ENCODE measurements at places on chromosomes 16 and 17. TPM values are rescaled to one million over a fixed set of nuclear protein-coding genes. Genes with fewer than 3 reads are reported as not detected.

Gene NLRC3
- total RNA-seq = 0.97 TPM

Gene C16orf82
- total RNA-seq = not detected

Gene CCL2
- total RNA-seq = 237 TPM

Gene NT5C
- total RNA-seq = 29.6 TPM

- DNase-seq = no peak
These were observed 13.9 kb upstream of the GINS3 start for GRCh38 chr16:58378401-58378800.

- DNase-seq = no peak
These were observed 26.0 kb downstream of the TMEM204 start for GRCh38 chr16:1559446-1559975.

- no peak for DNase-seq
These were observed 20.4 kb downstream of the COTL1 start for GRCh38 chr16:84597528-84597896.

- DNase-seq = no peak
These were observed 108.1 kb downstream of the STX8 start for GRCh38 chr17:9467518-9467917.

- DNase-seq = no peak
These were observed 89.1 kb upstream of the NOL11 start for GRCh38 chr17:67628580-67629013.

GRCh38 chr16:12229759-12230594, 253.4 kb downstream of the SNX29 start:
- no peak for DNase-seq

DNA sequence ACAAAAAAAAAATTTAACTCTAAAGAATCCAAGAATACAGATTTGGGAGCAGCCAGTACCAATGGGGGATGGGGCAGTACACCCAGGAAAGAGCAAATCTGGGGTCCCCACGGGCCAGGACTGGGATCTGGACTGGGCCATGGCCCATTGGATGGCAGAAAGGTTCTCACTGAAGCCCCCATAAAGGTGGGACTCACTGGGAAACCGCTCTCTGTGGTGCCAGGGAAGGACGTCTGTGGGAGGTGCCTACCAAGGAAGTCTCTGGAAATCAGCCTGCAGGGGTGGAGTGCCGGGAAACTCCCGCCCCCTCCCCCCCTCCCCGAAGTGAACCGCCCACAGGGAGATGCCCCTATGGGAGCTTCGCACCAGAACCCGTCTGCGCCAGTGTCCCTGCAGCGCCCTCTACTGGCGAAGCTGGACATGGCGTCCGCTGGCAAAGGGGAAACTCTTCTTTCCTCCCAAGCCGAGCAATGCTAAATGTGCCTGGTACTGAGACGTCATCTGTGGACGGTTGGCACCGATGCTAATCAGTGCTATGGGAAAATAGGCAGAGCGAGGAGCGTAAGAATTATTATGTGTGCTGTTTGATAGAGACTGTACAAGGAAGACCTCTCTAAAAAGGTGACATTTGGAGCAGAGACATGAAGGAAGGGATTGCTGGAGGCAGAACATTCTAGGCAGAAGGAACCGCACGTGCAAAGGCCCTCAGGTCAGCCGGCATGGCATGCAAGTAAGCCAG, 671.1 kb downstream of the WWOX start:
- DNase-seq = peak; percentile 90

DNA sequence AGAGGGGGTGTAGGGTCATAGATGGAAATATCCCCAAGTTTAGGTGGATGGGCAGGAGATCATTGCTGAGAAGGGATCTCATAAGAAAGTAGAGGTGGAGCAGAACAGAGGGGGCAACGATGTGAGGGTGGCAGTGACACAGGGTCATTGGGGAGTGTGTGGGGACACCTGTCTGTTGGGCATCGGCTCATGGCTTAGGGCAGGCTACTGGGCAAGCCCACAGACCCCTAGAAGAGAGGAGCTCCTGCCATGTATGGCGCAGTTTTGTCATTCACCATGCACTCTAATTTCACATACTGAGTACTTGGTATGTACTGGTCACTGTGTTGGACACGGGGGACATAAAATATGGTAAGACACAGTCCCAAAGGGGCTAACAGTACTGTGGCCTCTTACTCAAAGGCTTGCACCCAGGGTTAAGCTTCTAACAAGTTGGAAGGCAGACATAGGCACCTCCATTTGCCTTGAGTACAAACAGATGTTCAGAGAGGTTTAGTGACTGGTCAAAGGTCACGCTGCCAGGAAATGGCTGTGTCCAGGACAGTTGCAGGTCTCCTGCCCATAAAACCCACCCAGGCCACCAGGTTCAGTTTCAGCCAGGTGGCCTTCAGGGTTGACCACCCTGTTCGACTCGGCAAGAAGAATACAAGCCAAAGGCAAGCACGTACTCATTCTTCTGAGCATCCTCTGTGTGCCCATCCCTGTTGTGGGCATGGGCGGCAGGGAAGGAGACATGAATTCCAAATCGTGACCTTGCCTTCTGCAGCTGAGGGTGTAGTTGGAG, 580.2 kb downstream of the KCNJ18 start:
- peak; percentile 40 for DNase-seq

DNA sequence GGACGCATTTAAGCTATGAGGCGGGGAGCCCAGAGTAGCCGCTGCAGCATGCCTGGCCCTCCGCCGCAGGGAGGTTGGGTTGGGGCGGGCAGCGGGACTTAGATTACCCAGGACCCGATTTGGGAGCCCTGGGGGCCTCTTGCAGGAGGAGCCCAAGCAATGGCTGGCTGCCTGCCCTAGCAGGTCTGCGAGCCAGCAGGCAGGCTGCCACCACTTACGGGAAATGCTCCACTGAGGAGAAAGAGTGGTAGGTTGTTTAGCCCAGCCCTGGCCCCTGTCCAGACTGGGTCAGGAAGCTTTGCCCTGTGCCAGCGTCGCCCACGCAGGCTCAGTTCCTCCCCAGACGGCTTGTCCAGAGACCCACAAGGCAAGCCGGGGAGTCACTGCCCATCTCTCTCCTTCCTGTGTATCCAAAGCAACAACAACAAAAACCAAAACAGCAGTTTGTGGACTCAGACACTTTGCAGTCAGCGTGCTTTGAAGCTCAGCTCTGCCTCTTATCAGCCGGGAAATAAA, 10.3 kb upstream of the TVP23A start:
- DNase-seq = peak; percentile 98

DNA sequence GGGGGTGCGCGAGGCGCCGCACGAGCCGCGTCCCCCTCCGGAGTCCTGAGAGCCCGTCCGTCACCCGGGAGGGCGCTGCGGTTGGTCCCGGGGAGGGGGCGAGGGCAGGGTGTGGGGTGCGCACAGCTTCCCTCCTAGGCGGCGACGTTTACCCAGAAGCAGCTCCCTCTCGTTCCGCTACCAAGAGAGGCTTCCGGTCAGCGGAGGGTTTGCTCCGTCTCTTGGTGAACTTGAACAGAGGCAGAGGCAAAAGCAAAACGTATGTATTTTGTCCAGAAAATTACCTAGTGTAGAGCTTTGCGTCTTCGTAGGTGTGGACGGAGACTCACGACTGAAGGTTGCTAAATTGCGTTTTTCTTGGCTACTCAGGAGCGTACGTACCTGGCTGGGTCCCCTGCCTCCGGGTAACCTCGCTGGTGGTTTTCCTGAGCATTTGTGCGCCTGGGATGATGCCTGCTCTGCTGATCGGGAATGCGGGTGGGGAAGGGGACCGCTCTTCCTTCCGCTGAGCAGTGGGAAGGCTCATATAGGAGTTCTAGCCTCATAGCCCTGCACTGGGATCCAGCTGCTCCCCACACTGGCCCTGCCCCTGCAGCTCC, 833 bp downstream of the WSCD1 start:
- peak; percentile 73 for DNase-seq

DNA sequence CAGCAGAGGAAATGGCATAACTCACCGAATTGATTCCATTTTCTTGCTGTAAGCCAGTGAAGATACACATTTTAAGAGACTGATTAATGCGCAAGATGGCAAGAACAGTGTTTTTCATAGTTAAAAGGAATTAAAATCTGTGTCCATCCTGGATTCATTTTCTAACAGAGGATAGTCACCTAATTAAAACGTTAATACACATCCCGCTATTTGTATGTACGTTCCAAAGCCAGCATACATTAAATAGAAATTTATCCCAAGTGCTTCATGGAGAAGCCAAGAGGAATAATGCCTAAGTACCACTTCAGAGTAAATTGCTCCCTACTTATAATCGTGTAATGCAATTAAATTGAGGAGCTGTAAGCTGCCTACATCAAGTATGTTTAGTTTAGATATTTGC, 49.9 kb downstream of the RBFOX1 start:
- no peak for DNase-seq

DNA sequence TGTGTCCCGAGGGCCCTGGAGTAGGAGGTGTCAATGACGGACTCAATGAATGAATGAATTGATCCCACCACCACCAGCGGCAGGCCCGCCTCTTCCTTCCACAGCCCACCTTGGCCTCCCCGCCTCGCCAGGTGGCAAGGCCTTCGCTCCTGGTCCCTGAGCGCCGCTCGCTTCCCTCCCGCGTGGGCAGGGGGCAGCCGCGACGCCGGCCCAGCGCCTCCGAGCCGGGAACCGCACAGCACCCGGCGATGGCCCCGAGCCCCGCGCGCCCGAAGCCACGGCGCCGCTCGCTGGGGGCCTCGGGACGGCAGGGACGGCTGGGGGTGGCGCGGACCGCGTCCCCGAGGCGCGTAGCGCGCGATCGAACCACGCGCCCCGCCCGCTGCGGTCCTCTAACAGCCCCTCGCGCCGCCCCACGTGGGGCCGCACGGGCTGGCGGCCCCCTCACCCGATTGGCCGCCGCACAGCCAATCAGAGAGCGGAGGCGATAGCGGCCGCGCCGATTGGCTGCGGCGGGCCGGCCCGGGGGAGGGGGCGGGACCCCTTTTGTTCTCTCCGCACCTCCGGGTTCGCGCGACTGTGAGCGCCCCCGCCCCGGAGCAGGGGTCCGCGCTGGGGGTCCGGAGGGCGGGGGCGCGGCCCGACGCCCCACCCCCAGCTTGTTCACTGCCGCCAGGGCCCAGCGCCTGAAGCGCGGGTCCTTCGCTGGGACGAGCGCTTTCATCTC, 31.4 kb downstream of the ACTG1 start:
- peak; percentile 82 for DNase-seq

Measured in aorta (tissue), 5 donors.